ENCODE measurements at places on chromosomes 2 and 18.
A peak's percentile ranks its signal among the peaks of the same experiment; 100 is the strongest.

DNA sequence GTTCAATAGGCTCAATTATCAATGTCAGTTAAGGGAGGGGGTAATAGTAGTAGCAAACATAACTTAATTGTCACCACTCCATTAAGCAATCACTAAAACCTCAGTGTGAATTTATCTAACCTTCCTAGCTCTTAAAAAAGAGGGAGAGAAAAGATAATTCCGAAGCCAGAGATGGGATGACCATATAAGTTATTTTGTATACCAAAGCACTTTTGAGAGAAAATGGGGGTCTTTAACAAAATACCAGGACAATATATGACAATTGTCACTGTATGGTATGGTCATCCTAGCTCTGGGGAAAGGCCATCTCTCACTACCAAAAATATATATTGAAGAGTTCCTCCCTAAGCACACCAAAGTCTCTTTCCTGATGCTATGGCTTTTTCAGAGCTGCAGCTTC, 55.1 kb downstream of the SPHKAP start:
- DNase-seq, result no peak

GRCh38 chr2:46776687-46777327, 138.8 kb downstream of the MCFD2 start:
- peak; percentile 81 for DNase-seq

DNA sequence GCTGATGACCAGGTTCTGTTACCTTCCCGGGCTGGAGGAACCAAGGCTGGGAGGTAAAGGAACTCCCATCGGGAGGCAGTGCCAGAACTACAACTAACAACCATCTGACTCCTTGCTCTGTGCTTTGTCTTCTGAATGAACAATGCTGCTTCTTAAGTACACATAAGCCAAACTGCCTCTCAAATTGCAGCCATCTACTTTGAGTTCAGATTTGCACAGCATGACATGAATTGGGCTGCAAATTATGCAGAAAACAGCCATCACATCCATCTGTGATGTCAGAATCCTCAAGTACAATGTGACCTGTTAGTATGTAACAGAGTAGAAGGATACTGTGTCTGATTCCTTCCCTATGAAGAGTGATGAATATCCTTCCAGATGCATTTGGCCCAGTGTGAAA, 290.6 kb downstream of the ZNF521 start:
- DNase-seq, result no peak

- DNase-seq, result peak; percentile 63
These were observed 111.6 kb downstream of the AGAP1 start for GRCh38 chr2:235605312-235606003.

- peak; percentile 98 for DNase-seq
These were observed 515.2 kb downstream of the ZEB2 start for GRCh38 chr2:144004742-144005141.

GRCh38 chr2:241850544-241851324, 8.0 kb downstream of the PDCD1 start:
- DNase-seq, result no peak

DNA sequence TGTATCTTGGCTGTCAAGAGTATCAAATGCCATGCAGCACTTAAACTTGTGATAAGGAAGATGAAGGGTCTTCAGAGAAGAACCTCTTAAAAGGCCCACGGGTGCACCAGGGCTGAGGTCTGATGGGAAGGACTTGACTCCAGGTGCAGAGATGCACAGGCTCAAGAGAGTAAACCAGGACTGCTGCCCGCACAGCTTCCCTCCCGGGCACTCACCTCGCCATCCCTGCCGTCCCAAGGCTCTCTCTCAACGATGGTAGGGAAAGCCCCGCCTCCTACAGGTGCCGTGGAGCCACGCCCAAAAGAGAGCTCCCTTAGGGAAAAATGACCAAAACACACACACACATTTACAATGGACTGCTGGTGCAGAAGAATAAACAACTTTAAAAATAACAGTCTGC, 27.9 kb downstream of the PDIA6 start:
- DNase-seq, result no peak

GRCh38 chr2:27428213-27428977, at the start of gene NRBP1:
TSS of gene NRBP1 (plus strand) at chr2:27428631. CDS start at chr2:27433274, 4,643 bp downstream.
- DNase-seq, result peak; percentile 96

- no peak for DNase-seq
These were observed 16.8 kb downstream of the CXCR1 start for GRCh38 chr2:218149848-218150440.

DNA sequence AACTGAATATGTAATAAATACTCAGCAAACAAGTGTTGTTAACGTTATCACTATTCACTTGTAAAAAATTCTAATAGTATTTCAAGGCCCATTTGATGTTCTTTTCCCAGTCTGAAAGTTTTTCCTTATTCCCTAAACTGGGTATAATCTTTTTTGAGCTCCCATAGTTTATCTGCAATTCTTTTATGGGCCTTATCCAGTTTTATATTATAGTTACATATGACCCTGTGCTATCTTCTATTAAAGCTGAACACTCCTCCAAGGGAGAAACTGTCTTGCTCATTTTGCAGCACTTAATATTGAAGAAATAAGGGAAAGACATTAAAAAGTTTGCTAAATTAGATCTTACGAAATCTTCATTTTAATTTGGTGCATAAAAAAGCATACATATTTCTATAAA, 13.9 kb downstream of the PELI1 start:
- DNase-seq, result no peak

All from NCI-H82 (cell line).